Anterior cingulate cortex (tissue), 58 donors: ENCODE measurements at places on chromosomes 16 and 17.

GRCh38 chr17:49548051-49548505, 27.6 kb upstream of the NXPH3 start:
- no peak for DNase-seq

GRCh38 chr17:37691807-37692206, 48.6 kb upstream of the DDX52 start:
- DNase-seq: no peak

- DNase-seq: no peak
Observed at GRCh38 chr16:1461146-1461545, 13.7 kb downstream of the CLCN7 start.

DNA sequence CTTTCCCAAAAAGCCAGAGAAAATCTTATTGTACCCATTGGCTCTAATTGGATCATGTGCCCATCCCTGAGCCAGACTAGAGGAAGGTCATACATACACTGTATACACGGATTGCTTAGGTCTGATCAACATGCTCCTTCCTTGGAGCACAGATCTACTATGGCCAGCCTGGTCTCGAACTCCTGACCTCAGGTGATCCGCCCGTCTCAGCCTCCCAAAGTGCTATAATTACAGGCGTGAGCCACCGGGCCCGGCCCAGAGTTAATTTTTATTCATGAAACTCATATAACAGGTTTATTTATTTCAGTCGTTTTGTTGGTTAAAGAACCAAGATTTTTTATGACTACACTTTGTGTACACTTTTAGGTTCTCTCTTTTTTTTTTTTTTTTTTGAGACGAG, 1.2 kb upstream of the TAOK1 start:
- DNase-seq: no peak

GRCh38 chr16:54068212-54068611, 218.4 kb downstream of the IRX3 start:
- DNase-seq: no peak

- DNase-seq: no peak
Observed at GRCh38 chr16:35480361-35480760, 2020.9 kb downstream of the TP53TG3F start.

GRCh38 chr16:72277749-72278148, 105.8 kb upstream of the PMFBP1 start:
- no peak for DNase-seq

DNA sequence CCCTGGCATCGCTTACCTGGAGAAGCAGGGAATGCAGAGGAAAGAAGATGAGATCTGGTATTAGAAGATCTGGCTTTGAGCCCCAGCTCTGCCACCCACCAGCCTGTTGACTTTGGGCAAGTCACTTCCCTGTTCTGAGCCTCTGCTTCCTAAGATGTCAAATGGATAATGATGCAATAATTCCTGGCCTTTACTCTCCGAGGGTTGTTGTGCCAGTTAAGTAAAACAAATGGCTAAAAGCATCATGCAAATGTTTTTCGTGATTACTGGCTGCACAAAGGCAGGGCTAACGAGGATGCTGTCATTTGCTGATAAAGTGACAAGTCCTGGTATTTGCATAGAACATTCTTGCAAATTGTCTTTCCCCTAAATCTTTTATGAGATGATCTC, 1.3 kb upstream of the ZNF821 start:
- no peak for DNase-seq

- DNase-seq: peak; percentile 5
Observed at GRCh38 chr16:81551151-81551808, 106.7 kb downstream of the CMIP start.

DNA sequence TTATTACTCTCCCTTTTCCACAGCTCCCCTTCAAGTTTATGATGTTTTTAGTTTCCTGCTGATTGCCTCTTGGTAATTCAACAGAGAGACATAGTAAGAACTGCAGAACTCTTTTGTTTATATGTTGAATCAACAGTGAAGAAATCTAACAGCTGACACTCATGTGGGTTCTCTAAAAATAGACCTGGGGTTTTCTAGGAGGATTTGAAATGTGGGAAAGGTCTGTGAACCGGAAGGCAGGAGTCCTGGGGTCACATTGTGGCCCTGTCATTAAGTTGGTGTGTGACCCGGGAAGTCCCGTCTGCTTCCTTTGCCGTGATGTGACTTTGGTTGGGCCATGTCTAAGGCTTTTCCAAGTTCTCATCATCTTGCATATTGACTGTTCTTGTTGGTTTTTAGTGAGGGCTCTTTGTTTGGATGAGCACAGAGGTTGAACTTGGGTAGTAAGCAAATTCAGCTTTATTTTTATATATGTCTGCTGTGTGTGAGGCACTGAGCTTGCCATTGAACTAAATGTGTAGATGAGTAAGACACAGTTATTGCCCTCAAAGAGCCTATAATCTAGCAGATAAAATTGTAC, 48.5 kb upstream of the HS3ST3A1 start:
- no peak for DNase-seq

- no peak for DNase-seq
Observed at GRCh38 chr17:17258011-17258410, 21.0 kb upstream of the FLCN start.
